ENCODE measurements at places on chromosomes 11 and 22.

GRCh38 chr22:49305214-49305965 is 522.3 kb downstream of the BRD1 start:
- DNase-seq: no peak

DNA sequence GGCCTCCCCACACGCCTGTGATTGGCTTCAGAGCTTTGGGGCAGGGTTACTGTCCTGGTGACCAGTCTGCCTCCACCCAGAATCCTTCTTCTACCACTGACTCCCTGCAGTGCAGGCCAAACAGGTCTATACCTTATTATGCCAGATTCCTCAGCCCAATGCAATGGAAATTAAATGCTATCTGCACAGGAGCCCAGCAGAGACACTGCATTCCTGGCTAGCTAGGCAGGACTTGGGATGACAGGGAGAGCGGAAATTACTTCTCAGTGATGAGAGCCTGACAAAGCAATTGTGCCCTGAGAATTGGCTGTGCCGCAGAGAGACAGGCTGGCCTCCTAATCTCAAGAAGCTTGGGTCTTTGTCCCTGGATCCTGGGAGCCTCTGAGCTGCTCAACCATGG is 143.8 kb upstream of the NCAM1 start:
- no peak for DNase-seq

DNA sequence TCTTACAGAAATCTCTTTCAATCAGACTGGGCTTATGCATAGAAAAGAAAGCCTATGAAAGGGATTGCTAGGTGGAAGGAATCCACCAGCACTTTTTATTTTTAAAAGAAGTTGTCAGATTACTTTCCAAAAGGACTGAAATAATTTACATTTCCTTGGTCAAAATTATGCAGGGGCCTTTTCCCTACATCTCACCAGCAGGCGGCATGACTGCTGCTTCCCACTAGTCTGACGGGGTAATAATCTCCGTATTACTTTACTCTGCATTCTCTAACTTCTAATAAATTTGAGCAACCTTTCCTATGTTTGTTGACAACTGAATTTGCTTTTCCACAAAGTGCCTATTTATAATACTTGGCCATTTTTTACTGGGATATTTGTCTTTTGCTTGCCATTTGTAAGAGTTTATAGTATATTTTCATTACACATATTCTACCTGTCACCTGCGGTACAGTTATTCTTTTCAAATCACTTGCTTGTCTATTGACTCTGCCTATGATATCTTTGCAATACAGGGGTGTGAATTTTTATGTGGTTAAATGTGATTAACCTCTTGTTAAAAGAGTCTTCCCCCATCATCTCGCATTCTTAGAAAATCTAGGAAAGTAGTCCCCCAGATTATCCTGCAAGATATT is 51.9 kb upstream of the USP47 start:
- DNase-seq: no peak

DNA sequence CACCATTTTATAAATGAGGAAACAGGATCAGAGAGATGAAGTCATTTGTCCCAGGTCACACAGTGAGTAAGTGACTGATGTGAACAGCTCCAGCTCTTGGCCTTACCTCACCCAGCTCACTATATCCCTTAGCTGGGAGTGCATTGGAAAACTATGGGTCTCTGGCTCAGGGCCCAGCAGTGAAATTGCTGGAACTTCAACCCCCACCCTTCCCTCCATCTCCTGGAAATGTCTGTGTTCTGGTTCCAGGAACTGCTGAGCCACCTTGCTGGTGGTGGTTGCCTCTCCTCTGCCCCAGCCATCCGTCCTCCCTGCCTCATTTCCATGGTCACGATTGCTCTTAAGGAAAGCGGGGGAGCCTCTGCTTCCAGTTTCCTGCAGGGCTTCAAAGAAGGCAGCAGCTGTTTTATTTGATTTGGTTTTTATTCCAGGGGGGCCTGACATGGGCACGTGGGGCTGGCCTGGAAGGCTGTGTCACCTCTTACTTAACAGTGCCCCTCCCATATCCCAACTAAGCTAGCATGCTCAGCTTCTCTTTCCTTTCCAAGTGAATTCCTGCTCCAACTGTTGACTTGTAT is 46.2 kb upstream of the CSTF3 start:
- DNase-seq: no peak

DNA sequence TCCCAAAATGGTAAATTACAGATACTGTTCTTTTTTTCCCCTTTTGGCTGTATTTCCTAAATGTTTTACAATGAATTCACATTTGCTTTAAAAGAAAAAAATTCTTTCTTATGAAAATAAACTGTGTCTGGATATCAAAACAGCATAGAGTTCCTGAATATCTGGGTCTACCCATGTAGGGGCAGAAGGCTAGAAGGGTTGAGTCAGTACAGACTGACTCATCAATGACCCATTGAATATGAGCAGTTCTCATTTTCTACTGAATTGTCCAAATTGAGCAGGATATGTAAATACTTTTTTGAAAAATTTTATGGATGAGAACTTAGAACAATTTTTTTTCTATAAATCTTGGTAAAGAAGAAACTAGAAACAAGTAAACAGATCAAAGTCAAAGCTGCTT is 16.3 kb upstream of the C11orf87 start:
- DNase-seq: no peak

DNA sequence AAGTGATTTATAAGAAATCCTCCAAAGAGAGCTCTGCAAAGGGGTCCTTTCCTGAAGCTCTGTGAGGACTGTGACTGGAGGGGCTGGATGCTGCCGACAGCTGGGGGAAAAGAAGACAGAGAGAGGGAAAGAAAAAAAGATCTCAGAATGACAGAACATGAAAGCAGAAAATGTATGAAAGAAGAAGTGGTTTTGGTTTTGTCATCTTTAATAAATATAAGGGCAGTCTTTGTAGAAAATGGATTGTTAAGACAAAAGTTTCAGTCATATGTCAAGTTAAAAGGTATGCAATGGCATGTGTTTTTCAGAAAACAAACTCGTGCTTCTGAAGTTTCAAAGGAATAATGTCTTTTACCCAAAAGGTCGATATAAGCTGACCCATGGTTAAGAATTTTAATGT is 105.5 kb downstream of the CCDC83 start:
- DNase-seq: no peak

GRCh38 chr11:77042111-77042726 is 8.0 kb downstream of the B3GNT6 start:
- no peak for DNase-seq

DNA sequence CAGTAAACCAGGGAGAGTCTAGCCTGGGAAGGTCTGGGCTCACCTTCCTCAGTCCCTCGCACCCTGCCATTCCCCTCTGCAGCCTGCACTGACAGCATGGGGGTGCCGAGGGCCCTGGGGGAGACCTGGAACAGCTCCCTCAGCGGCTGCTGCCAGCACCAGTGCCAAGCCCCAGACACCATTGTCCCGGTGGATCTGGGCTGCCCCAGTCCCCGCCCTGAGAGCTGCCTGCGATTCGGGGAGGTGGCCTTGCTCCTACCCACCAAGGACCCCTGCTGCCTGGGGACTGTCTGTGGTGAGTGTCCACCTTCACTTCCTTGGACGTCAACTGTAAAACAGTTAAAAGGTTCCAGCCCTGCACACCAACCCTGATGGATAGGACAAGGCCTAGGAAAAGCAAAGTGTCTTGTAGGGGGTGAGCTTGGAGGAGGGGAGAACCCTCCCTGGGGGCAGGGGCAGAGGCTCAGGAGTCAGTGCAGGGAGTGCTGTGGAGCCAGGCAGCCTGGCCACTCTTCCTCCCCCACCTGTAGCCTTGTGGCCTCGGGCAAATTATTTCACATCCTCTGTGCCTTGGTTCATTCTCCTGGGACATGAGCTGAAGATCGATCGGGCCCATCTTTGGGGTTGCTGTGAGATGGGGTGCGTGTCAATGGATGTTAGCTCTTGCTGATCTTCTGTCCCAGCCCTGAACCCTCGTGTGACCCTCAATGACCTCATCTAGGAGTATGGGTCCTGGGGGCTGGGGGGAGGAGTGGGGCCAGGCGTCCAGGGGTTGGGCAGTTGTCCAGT is 85.2 kb upstream of the MYOD1 start:
- DNase-seq: no peak

DNA sequence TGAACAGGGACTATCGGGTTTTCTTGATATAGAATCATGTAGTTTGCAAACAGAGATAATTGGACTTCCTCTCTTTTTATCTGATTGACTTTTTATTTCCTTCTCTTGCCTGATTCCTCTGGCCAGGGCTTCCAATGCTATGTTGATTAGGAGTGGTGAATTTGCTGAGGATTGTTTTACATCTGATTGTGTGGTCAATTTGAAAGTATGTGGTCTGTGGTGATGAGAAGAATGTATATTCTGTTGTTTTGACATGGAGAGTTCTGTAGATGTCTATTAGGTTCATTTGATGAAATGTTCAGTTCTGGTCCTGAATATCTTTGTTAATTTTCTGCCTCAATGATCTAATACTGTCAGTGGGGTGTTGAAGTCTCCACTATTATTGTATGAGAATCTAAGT is 713.2 kb upstream of the CCDC179 start:
- no peak for DNase-seq

DNA sequence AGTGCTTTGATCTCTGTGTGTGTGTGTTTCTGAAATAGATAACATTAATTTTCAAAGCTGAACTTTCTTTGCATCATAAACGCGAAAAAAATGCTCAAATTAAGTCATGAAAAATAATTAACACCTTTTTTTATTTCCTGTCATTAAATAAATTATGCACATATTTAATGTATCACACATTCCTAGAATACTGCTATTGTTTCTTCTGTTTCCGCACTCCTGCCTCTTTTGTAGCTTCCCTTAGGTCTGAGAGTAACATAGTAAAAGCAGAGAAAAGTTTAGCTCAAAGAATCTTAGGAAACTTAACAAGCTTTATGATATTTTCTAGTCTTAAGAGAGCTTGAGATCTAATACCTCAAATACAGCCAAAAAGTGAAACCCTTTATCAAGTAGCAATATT is 504.2 kb downstream of the JRKL start:
- DNase-seq: no peak

- DNase-seq: no peak
These were observed 488.6 kb downstream of the METTL15 start for GRCh38 chr11:28596816-28597215.

Measured in NCI-H2029 treated with DMSO at 0.1 percent for 48 hours (cell line).